ENCODE measurements at places on chromosomes 13 and 19.

DNA sequence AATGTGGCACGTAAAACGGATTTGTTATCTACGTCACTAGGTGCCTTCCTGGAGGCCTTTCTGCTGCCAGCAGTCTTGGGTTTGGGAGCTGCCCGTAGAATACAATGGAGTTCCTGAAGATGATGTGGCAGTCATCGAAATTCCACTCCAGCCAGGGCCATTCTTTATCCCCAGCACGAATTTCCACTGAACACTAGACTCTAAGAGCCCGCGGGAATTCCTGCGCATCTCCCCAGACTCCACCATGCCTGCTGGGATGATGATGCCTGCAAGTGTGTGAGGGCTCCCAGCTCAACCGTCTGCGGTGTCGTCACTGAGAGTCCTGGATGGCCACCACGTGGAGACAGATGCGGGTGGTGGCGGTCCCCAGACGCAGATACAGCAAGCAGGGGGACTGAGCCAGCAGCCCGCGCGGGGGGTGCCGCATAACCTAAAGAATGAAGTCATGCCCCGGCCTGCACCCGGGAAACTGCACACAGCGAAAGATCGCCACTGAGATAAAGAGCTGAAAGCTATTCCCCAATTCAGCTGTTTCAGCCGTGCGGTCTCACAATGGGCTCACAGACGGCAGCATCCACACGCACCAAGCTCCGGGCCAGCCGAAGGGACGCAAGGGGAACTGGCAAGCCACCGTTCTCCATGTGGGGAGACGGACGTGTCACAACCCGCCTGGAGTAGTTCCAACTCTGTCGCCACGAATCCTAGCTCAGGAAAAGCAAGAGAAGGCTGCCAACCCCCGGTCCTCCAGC lies 41.1 kb downstream of the COL4A1 start:
- DNase-seq = peak; percentile 88

DNA sequence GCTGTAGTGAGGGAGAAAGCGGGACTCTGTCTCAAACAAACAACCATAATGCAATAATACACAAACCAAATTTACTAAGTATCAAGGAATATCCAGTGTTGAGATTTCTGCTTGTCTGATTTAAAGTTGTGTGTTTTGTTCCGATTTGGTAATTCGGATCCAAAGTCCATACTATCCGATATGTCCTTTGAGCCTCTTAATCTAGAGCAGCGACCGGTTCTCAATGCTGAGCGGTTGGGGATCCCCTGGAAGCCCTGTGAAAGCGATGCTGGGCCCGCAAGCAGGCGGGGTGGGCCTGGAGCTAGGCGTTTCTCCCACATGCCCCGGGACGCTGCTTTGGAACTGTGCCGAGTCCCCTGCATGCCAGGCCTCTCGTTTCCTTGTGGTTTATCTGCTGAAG lies 20.2 kb downstream of the C19orf44 start:
- no peak for DNase-seq

DNA sequence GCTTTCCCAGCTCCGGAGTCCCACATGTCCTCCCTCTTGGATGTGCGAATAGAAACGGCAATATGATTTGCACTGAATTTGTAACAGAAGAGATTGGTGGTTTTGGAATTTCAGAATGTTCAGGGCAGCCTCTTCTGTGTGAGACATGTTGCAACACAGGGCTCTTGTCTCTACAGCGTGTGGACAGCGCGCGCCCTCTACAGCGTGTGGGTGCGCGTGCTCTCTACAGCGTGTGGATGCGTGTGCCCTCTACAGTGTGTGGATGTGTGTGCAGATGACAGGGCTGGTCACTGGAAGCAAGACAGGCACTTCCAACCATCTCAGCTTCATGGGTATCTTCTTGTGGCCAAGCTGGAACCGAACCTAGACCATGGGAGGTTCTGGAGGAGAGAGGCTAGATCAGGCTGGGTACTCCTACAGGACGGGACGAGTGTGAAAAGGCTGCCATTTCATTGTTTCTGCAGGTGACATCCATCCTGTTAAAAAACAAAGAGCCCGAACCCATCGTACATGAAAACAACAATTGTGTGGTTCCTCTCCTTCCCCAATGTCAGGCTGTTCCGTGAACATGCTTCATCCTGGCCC lies 78.4 kb downstream of the TEX29 start:
- no peak for DNase-seq

GRCh38 chr19:18558202-18558555 lies 509 bp downstream of the KXD1 start:
- DNase-seq = no peak

- DNase-seq = no peak
These were observed 1.4 kb downstream of the CEACAM18 start for GRCh38 chr19:51479531-51480331.

DNA sequence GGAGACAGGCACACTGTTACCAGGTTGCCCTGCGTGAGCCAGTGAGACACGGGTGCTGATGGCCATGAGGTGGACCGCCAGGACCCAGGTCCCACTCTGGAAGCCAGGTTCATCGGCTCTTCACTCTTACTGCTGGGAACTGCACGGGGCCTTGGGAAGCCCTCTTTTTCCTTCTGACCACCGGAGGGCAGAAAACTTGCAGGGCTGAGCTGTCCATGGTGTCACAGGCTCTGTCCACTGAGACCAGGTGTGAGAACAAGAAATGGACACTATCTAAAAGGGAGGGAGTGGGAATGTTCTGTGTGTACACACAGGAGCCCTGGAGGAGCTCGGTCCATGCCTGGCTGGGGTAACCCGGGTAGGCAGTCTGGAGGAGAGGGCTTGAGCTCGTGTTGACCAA lies 93.4 kb downstream of the UQCRFS1 start:
- DNase-seq = no peak

GRCh38 chr13:41782086-41782485 lies 178.8 kb downstream of the VWA8 start:
- DNase-seq = no peak

- no peak for DNase-seq
These were observed 21.3 kb downstream of the VRK3 start for GRCh38 chr19:50003810-50004419.

GRCh38 chr13:110937511-110938285 lies 22.8 kb upstream of the ANKRD10 start:
- no peak for DNase-seq

DNA sequence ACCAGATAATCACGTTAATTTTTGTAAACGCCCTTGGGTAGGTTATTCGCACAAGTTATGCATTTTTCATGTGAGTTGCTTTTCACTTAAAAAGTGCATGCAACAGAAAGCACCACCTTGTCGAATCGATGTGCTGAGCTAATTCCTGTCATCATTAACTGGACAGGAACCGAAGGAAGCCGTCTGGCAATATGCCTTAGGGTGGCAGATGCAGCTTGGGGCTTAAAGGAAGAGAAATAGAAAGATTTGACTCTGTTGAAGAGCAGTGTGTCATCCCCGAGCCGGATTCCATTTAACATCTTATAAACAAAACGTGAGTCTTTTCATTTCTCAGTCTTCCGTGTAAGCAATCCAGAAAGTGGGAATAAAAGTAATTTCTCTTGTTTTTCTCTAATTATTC lies 70.0 kb downstream of the ATP11A start:
- DNase-seq = no peak

DNA sequence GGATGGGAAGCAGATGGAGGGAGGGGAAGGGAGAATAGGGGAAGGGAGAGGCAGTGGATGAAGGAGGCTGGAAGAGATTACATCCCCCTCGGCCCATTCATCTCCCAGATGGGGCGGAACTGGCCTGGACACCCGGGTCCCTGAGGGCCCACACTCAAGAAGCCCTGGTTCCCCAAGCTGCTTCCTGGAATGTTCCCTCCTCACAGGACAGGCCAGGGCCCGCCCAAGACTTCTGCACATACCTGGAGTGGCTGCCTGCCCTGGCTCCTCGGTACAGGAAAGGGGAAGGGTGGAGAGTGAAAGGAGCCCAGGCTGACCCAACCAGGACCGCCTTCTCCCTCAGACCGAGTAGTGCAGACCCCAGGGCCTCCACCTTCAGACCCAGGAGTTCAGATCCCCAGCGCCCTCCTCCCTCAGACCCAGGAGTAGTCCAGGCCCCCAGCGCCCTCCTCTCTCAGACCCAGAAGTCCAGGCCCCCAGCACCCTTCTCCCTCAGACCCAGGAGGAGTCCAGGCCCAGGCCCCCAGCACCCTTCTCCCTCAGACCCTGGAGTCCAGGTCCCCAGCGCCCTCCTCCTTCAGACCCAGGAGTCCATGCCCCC lies 489 bp downstream of the NTF4 start:
- no peak for DNase-seq

DNA sequence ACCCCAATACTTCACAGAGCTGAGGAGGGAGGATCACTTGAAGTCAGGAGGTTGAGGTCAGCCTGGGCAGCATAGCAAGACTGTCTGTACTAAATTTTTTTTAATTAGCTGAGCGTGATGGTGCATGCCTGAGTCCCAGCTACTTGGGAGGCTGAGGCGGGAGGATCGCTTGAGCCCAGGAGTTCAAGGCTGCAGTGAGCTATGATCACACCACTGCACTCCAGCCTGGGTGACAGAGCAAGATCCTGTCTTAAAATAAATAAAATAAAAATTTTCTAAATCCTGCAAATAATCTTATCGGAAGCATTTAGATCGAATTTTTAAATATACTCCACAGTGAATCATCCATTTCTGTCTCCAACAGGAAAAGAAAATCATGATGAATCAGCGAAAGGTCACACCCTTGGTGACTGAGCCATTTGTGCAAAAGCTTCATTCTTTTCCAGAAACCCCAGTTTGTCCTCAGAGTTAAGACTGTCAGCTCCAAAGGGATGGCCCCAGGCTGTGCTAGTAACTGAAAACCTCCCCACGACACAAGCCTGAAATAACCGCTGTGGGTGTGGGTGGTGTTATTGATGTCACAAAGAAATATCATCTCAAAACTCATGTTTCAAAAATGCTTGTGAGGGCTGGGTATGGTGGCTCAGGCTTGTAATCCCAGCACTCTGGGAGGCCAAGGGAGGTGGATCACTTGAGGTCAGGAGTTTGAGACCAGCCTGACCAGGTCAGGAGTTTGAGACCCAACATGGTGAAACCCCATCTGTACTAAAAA lies 167.6 kb downstream of the PTPRS start:
- no peak for DNase-seq

DNA sequence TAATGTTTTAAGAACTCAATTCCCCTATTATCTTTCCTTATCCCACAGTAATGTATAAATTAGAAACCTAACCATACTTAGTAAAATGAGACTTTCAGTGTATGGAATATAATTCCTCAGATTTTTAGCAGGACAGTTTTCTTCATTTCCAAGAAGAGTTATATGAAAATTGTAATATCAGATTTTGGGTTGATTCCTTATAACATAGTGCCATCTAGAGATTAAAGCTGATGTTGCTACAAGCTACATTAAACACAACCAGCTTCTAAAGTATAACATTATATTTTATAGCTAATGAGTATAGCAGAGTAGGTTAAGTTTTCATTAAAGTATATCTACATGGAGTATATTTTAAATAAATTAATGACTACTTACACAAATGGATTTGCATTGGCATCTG lies 99.7 kb upstream of the MIR17HG start:
- no peak for DNase-seq

Data from NCI-H1105 (cell line).